SHP77 treated with DMSO at 0.1 percent for 48 hours (cell line): ENCODE measurements at places on chromosomes 7 and 10.

DNA sequence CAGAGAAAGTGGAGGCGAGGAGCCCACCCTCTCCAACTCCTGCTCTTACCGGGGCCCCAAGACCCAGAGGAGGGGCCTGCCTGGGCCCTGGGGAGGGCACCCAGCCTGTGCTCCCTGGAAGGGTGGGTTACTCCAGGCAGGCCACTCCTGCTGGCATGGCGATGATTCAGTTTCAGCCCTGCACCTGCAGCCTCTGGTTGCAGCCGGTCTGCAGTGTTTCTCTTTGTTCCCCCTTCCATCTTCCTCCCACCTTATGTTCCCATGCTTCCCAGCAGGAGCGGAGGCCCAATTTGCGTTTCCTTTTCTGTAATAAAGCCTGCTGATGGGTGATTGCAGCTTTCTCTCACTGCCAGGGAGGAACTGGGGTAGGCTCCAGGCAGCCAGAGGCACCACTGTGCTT lies 53.2 kb upstream of the FAM20C start:
- DNase-seq, result no peak

DNA sequence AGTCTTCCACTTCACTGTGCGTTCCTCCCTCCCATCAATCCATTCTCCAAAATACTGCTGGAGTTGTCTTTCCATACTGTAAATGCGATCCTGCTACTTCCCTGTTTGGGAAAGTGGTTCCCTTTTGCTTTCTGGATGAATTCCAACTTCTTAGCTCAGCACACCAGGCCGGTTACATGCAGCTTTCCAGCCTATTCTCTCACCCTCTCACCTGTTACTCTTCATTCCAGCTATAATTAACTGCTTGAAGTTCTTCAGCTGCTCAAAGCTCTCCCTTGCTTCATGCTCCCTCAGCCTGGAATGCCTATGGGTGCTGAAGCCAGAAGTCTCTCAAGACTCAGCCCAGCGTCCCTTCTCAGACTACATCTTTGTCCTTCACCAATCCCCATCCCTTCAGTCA lies 6.0 kb upstream of the ZNRF2 start:
- no peak for DNase-seq

DNA sequence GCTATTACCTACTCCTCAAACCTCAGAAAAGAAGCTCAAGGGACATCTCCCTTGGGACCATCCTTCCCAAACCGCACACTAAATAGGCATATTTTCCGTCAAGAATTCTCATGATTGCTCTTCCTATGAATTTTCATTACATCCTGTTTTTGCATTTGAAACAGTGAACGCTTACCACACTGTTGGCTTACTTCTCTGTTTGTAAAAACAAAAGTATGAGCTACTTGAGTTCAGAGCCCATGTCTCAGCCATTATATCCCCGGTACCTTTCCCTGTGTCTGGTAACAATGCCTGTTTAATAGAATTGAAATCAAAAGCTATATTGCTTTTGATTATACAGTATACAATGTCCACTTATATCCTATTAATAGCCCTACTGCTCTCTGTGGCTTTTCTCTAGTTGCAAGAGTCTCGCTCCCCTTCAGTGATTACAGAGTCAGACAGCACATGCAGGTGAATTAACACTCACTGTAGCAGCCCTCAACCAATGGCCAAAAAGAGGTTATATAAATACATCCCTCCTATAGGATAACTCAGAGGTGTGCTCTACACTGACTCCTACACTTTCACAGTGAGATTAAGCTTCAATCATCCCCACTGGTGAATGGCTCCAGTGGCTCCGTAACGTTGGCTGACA lies 264.4 kb downstream of the SORCS1 start:
- no peak for DNase-seq

GRCh38 chr7:44224080-44224973 lies 23.5 kb downstream of the YKT6 start:
- peak; percentile 28 for DNase-seq

GRCh38 chr10:75417522-75417927 lies 13.9 kb upstream of the LRMDA start:
- no peak for DNase-seq
